ENCODE measurements at places on chromosomes 1 and 21.

DNA sequence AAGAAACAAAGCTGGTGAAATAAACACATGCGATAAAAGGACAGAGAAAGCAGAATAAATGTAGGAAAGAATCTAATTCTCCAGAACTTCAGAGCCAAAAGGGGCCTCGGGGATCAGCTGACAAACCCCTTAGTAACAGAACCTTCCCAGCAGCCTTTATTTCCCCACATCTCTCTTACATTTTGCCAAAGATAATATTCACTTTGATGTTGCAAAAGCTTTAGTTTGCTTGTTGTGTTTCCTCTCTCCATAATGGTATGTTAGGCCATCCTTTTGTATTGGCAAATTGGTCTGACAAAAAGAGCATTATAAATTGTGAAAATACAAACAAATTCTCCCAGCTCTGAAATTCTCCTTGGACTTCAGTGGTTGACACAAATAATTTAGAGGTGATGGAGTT is 54.9 kb downstream of the OPTC start:
- no peak for DNase-seq

DNA sequence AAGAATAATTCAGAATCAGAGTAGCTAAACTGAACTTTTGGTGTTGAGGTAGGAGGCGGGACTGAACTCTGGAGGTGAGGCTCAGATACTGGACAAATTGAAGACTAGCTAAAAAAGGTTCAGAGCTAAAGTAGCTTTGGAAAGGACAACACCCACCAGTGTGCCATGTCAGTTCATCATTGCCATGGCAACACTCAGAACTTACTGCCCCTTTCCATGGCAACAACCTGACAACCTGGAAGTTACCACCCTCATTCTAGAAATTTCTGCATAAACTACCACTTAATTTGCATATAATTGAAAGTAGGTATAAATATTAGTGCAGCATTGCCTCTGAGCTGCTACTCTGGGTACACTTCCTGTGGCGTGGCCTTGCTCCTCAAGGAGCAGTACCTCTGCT is 30.3 kb upstream of the POGK start:
- no peak for DNase-seq

GRCh38 chr1:153293851-153294250 is 18.9 kb downstream of the PGLYRP3 start:
- no peak for DNase-seq

DNA sequence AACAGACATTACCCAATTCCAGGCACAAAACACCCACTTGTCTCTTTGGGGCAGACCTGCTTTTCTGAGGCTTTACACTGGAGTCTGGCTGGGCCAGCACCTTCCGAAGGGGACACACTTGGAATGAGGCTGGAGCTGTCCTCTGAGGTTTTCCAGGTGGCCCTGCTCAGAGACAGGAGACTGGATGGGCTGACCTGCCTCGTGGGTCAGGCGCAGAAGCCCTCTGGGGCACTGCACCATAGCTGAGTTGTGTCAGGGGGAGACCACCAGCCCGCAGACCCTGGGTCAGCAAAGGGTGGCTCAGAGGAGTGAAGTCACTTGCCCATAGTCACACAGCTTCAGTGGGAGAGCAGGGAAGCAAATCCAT is 1.8 kb downstream of the SH2D5 start:
- DNase-seq, result peak; percentile 19

DNA sequence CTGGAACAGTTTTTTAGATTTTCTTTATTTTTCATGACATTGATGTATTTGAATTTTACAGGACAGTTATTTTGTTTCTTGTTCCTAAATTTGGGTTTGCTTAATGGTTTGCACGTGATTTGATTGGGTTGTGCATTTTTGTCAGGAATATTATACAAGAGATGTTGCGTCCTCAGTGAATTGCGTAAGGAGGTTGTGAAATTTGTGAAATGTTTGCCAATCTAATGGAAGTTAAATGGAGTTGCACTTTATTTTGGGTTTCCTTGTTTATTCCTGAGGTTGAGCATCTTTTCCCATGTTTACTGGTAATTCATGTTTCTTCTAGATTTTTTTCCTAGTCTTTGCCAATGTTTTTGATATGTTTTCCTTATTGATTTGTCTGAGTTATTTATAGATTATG is 19.9 kb downstream of the ZNF648 start:
- no peak for DNase-seq

DNA sequence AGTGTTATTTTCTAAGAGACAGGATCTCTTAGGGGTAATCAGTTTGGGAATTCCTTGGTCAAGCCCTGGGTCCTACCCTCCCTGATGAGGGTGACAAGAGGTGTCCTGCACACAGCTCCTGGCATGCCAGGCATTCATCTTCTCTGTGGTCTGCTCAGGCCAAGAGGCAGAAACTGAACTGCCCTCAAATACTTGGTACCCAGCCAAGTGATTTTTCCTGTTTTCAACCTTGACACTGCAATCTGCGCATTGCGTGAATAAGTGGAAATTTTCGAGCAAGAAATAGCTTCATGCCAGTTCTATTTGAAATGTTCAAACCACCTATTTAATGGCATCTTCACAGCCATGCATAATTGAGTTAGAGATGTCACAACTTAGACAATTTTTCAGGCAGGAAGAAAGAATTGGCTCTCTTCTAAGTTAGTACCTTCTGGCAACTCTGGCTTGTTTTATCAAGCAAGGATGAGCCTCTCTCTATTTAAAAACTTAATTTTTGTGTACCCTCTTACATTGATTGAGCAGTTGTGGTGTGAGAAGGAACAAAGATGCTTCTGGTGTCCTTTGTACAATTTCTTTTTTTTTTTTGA is 27.0 kb downstream of the DNM3 start:
- DNase-seq, result no peak

DNA sequence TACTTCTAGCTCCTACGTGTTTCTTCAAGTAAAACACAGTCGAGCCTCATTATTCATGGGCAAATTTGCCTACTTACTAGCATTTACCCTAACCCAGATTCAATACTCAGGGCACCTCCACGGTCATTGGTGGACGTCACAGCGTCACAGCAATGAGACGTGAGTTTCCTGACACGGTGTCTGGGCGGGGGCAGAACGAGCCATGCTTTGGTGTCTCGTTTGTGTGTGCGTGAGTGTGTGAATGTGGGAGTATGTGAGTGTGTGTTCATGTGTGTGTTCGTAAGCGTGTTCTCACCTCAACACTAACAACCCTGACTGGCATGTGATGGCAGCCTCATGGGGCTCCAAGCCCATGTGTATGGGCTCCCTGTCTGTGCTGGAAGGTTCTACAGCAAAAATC is 17.5 kb upstream of the COL18A1 start:
- no peak for DNase-seq
